H1 (cell line): ENCODE measurements at places on chromosomes 11 and 22. TPM values are rescaled to one million over a fixed set of nuclear protein-coding genes. Genes with fewer than 3 reads are reported as not detected.

The APOA5 gene
- total RNA-seq, result 0.15 and 0.21 TPM in 2 replicates

The SH3BP1 gene
- 32.4 and 40.3 TPM in 2 replicates for total RNA-seq

The C11orf87 gene
- 0.22 and 0.29 TPM in 2 replicates for total RNA-seq

The USP2 gene
- 6.9 and 8.5 TPM in 2 replicates for total RNA-seq

The NCR3LG1 gene
- 1.7 and 1.9 TPM in 2 replicates for total RNA-seq

The TXN2 gene
- total RNA-seq, result 47.5 and 53.8 TPM in 2 replicates

The OR4A16 gene
- not detected in 2 replicates for total RNA-seq

The SERPIND1 gene
- total RNA-seq, result not detected in 2 replicates

The FAM111B gene
- total RNA-seq, result 38.1 and 40.0 TPM in 2 replicates

The RGL4 gene
- total RNA-seq, result not detected in 2 replicates

The OR5A1 gene
- not detected in 2 replicates for total RNA-seq

The PRRG4 gene
- total RNA-seq, result 1.3 and 1.7 TPM in 2 replicates

The OR5L1 gene
- total RNA-seq, result not detected in 2 replicates

The CRYBB2 gene
- total RNA-seq, result not detected in 2 replicates

The CAPN5 gene
- total RNA-seq, result 22.4 and 22.6 TPM in 2 replicates

The GAS2L1 gene
- total RNA-seq, result 9.7 and 10.1 TPM in 2 replicates

The APOL5 gene
- not detected in 2 replicates for total RNA-seq

The ENTHD1 gene
- total RNA-seq, result not detected in 2 replicates

The GDPD4 gene
- not detected in 2 replicates for total RNA-seq

The RBMXL2 gene
- not detected in 2 replicates for total RNA-seq

The TEX12 gene
- total RNA-seq, result not detected in 2 replicates

The LRRC32 gene
- 0.44 and 0.99 TPM in 2 replicates for total RNA-seq

The TRIM6 gene
- 20.6 and 21.6 TPM in 2 replicates for total RNA-seq

The RIMBP3B gene
- total RNA-seq, result 0.19 and 0.21 TPM in 2 replicates

The SLC43A1 gene
- total RNA-seq, result 30.1 and 34.5 TPM in 2 replicates

The PATL1 gene
- total RNA-seq, result 33.4 and 33.9 TPM in 2 replicates

The NLRP6 gene
- not detected in 2 replicates for total RNA-seq

The IL17REL gene
- total RNA-seq, result 0.08 and 0.20 TPM in 2 replicates

The PNPLA3 gene
- total RNA-seq, result 23.4 and 24.6 TPM in 2 replicates

The CAVIN3 gene
- total RNA-seq, result 17.7 and 20.4 TPM in 2 replicates

The OSBP2 gene
- total RNA-seq, result 3.4 and 3.7 TPM in 2 replicates

The TUB gene
- 29.9 and 31.3 TPM in 2 replicates for total RNA-seq

The OSM gene
- not detected in 2 replicates for total RNA-seq

The CACNA1I gene
- total RNA-seq, result 1.2 and 1.3 TPM in 2 replicates

The INPP5J gene
- total RNA-seq, result 6.0 and 6.4 TPM in 2 replicates

The EHF gene
- not detected in 2 replicates for total RNA-seq

The PRAME gene
- total RNA-seq, result 0.46 and 1.1 TPM in 2 replicates

The OR51E2 gene
- not detected in 2 replicates for total RNA-seq

The OSBP gene
- total RNA-seq, result 41.2 and 43.1 TPM in 2 replicates

The MMP10 gene
- total RNA-seq, result 0.17 TPM in 1 of 2 replicates, not detected in the other

The RPUSD4 gene
- 48.2 and 50.7 TPM in 2 replicates for total RNA-seq

The IGLL5 gene
- not detected in 2 replicates for total RNA-seq

The NXPE1 gene
- not detected in 2 replicates for total RNA-seq

The P2RY2 gene
- total RNA-seq, result 1.0 and 1.2 TPM in 2 replicates

The OR4D5 gene
- not detected in 2 replicates for total RNA-seq

The TTC17 gene
- 57.2 and 65.1 TPM in 2 replicates for total RNA-seq
